ENCODE measurements at places on chromosomes 4 and X.

- DNase-seq, result no peak
These were observed 104.0 kb upstream of the ARHGEF9 start for GRCh38 chrX:63889001-63889400.

DNA sequence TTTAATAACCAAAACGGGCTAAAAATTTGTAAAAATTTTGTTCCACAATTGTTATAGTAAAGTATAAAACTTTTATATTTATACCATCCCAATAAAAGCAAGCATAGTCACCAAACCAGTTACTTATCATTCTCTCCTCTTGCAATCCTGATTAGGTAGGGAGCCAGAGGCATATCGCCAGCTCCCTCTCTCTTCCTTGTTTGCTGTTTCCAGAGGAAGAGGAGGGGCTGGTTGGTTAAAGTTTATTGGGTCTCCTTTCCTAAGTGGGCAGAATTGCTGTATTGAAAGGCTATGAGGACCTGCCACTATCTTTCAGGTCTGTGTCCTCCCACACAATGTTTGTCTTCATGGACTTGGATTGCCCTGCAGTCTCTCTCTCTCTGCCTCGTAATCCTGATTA, 29.6 kb upstream of the BBS12 start:
- no peak for DNase-seq

DNA sequence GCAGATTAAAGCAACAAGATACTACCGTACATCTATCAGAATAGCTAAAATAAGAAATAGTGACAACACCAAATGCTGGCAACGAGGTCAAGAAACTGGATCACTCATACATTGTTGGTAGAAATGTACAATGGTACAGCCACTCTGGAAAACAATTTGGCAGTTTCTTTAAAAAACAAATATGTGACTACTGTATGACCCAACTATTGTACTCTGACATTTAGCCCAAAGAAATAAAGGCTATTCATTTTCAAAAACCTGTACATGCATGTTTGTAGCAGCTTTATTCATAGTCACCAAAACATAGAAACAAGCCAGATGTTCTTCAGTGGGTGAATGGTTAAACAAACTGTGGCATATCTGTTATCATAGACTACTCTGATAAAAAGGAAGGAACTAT, 8.2 kb downstream of the CLCN3 start:
- no peak for DNase-seq

DNA sequence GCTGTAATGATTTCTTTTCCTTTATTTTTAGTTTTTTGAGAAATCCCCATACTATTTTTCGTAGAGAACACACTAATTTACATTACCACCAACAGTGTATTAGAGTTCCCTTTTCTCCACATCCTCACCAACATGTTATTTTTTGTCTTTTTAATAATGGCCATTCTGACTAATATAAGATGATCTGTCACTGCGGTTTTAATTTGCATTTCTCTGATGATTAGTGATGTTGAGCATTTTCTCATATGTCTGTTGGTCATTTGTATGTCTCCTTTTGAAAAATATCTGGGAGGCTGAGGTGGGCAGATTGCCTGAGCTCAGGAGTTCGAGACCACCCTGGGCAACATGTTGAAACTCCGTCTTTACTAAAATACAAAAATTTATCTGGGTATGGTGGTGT, 30.2 kb downstream of the SPINK2 start:
- DNase-seq, result no peak

- no peak for DNase-seq
These were observed 72.6 kb downstream of the ANAPC4 start for GRCh38 chr4:25449688-25450087.

GRCh38 chr4:84319124-84319523, 180.0 kb downstream of the NKX6-1 start:
- no peak for DNase-seq

- DNase-seq, result no peak
These were observed 67.7 kb upstream of the FAM9A start for GRCh38 chrX:8868906-8869305.

- no peak for DNase-seq
These were observed 570.1 kb upstream of the ACTRT1 start for GRCh38 chrX:128622296-128622695.

DNA sequence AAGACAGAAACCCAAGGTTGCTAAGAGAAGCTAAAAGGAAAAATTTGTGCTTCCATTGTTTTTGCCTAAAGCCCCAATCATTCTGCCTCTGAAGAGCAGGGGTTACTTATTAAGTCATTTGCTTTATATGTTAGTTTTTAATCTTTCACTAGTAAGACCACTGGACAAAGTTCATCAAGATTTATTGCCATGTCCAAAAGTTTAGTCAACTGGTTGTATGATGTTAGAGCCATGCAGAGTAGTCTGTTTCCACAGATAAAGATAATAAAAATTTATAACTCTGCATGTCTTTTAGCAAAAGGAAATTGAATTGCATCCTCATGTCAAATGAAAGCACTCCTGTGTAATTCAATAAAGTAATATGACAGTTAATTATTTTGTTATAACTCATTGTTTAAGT, 75.8 kb upstream of the PRKG2 start:
- DNase-seq, result no peak

DNA sequence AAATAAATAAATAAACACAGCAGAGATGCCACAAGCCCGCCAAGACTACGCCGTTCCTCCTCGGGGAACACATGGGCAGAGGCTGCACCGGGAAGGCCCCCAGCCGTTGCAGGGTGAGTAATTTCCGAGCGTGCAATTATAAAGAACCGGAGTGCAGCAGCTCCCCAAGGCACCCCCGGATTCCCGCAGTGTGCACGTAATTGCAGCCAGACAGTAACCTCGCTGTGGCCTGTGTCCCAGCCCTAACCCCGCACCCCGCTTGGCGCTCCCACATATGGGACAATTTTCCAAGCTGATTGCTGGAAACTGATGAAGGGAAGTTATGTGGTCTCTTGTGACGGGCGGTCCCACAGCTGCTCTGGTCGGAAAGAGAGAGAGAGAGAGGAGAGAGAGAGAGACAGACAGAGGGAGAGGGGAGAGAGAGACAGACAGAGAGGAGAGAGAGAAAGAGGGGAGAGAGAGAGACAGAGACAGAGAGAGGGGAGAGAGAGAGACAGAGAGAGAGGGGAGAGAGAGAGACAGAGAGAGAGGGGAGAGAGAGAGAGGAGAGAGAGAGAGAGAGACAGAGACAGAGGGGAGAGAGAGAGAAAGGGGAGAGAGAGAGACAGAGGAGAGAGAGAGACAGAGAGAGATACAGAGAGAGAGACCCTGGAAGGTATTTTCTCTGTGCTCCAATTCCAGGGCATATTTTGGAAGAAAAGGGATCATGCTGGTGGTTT, 275.4 kb downstream of the SHOX start:
- no peak for DNase-seq

- DNase-seq, result no peak
These were observed 21.6 kb downstream of the TEC start for GRCh38 chr4:48247878-48248558.

Data from foreskin melanocyte (primary cell).